Dermis blood vessel endothelial cell (primary cell): ENCODE measurements at places on chromosomes 3 and 15.

DNA sequence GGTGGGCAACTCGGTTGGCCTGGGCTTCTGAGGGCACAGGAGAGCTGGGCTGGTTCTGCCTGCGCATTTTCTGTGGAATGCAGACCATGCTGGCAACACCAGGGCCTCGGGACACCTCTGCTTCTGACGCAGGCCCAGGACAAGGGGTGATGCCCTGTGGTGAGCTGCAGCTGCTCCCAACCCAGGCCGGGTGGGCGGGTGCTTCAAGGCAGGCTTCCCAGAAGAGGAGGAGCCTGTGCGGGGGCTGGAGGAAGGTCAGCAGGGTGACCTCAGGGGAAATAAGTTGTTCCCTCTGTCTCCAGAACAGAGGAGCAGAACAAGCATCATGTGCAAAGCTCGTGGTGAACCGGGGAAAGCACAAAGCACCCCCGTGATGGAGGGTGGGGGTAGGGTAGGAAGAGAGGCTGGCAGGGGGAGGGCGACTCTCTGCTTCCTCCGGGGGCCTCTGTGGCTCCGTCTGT, 11.0 kb upstream of the PLXNA1 start:
- DNase-seq, result no peak

- DNase-seq, result no peak
Observed at GRCh38 chr3:98826126-98826525, 63.0 kb downstream of the ST3GAL6 start.

- peak; percentile 52 for DNase-seq
Observed at GRCh38 chr3:160403796-160404470, 4.5 kb downstream of the SMC4 start.

DNA sequence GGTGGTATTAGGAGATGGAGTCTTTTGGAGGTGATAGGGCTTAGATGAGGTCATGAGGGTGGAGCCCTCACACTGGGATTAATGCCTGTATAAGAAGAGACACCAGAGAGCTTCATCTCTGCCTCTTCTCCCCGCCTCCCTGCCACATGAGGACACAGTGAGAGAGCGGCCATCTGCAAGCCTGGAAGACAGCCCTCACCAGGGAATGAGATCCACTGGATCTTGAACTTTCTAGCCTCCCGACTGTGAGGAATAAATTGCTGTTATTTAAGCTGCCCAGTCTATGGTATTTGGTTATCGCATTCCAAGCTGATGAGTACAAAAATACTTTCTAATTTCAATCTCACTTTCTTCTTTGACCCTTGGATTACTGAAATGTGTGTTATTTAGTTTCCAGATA, 121.4 kb downstream of the OCA2 start:
- DNase-seq, result no peak

- peak; percentile 75 for DNase-seq
Observed at GRCh38 chr3:101868534-101869464, 19.5 kb downstream of the NFKBIZ start.

DNA sequence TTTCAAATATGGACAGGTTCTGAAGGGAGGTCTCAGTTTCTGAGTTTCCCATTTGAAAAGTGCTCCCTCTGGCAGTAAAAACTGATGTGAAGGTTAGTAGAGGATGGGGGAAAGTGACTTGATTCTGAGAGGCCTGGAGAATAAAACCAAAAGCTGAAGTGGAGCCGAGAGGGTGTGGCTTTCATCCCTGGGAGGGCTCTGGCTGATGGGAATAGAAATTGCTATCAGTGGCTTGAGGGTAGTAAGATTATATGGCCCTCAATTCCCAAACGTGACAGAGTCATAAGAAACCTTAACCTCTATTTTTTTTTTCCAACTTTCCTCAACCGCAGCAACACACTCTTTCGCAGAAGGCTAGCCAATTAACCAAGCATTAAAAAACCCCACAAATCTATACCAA, 185.9 kb downstream of the MEIS2 start:
- no peak for DNase-seq

DNA sequence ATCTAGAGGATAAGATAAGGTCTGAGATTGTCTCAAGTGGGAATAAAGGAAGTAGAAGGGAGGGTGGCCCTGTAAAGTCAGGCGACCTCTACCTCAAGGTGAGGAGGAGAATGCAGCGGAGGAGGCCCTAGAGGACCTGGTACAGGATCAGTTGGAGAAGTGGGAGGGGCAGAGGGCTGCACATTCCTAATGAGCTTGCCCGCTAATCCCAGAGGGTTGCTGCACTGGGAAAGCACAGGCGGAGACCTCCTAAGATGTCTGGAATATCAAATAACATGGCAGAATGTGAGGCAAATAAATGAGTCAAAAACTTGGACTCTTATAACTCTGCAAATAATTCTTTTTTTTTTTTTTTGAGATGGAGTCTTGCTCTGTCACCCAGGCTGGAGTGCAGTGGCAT, 30.2 kb upstream of the VPS8 start:
- DNase-seq, result no peak

GRCh38 chr3:143436231-143436930, 316.8 kb downstream of the CHST2 start:
- no peak for DNase-seq

DNA sequence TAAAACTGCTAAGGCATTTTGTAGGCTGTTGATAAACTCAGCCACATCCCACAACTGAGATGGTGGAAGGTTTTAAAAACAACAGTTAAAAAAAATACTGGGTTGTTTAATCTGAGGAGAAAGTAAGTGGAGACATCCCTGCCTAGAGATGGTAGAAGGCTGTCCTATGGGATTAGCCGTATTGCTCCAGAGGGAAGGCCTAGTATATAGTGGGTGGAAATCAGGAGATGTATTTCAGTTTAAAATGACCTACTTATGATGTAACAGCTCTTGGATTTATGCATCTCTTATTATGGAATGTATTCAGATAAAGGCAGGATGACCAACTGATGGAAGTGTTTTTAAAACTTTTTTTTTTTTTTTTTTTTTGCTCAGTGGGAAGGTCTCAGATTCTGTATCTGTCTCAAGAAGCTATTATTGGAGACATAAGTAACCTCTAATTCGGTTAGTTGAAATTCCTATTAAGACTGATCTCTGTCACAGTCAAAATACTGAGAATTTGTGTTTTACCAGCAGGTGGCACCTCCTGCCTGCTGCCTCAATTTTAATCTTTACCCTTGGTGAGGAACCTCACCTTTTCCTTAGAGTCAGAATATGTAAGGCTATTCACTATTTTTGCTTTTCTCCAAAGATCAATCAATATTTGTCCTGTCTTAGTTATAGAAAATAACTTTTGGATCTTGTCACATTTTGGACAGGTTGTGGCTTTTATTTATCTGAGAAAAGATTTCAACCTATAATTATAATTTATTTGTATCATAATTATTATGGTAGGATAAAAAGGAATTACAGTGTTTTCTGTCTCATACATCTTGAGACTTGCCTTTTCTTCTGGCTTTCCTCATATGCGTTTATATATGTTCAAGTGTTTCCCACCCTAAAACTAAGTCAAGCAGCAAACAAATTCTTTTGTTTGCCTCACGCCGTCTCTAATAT, 63.0 kb downstream of the VPS8 start:
- DNase-seq, result peak; percentile 70

DNA sequence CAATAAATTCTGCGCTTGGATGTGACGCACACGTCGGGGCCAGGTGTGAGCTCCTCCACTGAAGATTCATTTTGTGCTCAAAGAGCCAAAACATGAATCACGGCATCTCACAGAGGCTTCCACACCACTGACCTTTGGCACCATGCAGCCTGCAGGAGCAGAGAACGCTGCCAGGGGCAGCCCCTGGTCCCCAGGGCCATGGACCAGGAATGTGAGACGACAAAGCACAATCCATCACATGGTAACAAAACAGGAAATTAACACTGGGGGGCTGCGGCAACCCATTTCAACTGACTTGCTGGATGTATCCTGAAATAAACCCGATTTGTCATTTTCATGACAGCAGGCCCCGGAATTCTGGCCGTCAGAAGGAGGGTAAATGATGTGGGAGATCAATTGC, 167.5 kb upstream of the IGF1R start:
- no peak for DNase-seq

- no peak for DNase-seq
Observed at GRCh38 chr3:40754994-40755393, 230.2 kb downstream of the ZNF621 start.

DNA sequence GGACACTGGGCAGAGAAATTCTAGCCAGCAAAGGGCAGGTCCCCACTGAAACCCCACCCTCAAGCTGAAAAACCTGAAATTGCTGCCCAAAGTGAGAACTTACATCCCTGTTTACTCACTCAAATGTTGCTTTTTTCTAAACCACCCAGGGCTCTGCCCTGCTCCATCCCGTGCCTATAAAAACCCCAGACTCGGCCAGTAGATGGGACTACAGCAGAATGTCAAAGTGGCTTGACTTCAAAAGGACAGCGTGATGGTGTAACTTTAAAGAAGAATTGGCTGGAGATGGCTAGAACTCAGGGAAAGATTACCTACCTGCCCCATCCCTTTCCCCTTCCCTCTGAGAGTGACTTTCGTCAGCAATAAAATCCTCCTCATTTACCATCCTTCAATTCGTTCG, 246.9 kb downstream of the PYDC2 start:
- DNase-seq, result no peak

DNA sequence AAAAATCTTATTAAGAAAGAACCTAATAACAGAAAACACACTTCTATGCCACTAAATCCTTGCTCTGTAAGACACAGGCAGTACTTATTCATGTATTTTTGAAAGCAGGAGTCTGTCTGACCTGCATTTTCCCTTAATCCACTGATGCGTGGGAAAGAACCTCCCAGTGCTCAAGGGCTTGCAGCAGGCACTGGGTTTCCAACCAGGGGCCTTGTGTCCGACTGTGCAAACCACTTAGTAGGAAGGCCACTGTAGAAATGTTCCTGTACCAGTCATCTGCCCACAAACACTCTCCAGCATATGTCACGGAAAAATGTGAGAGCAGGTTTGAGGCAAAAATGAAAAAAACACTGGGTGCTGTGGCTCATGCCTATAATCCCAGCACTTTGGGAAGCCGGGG, 12.4 kb downstream of the CXCR6 start:
- no peak for DNase-seq

DNA sequence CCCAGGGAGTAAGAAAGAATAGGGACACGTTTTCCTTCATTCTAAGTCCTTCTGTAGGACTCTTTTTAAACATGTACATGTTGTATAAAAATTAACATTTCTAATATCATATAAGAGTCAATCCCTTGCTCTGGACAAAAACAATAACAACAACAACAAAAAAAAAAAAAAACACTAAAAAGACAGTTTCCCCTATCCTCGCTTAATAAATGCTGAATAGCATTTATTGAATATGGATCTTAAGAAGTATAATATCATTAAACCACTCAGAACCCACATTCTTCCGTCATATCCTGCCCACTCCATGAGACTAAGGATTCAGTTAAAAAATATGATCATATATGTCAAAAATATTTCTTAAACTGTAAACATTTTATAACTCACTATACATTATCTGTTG, 145.1 kb downstream of the AQP9 start:
- no peak for DNase-seq

DNA sequence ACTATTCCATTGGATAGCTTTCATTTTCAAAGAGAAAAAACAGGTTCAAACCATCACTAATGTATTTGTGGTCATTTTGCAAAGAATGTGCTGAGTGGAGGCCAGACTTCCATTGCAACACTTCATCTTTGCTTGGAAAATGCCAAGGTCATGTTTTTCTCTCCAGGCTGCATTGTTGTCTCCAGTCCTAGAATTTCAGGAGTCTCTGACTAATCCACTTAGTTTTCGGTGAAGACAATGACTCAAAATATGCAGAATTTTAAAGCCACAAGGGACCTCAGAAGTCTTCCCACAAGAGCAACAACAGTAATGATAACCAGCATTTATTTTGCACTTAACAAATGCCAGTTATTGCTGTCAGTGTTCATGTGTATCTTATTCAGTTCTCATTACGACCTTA, 277.0 kb downstream of the RYR3 start:
- DNase-seq, result no peak

DNA sequence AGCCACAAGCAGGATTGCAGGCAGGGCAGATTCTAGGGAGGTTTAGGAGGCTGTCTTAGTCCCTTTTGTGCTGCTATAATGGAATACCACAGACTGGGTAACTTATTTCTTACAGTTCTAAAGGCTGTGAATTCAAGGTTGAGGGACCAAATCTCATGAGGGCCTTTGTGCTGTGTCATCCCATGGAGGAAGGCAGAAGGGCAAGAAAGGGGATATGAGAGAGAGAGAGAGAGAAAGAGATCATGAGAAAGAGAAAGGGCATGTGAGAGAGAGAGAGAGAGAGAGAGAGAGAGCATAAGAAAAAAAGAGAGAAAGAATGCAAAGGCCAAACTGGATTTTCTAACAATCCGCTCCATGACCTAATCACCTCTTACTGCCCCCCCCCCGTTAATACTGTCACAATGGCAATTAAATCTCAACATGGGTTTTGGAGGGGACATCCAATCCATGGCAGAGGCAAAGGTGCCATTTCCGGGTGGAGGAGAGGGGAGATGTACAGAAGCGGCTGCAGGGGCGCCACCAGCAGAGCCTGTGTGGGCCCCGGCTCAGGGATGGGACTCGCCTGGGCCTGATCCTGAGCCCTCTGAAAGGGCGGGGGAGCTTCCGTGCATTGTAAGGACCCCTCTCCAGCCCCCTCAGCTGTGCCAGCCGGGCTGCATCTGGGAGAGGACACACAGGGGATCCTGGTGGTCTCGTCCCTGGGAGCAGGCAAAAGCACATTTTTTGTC, 20.5 kb downstream of the MRPS11 start:
- DNase-seq, result no peak

GRCh38 chr3:127036209-127037020, 53.5 kb downstream of the PLXNA1 start:
- DNase-seq, result no peak

DNA sequence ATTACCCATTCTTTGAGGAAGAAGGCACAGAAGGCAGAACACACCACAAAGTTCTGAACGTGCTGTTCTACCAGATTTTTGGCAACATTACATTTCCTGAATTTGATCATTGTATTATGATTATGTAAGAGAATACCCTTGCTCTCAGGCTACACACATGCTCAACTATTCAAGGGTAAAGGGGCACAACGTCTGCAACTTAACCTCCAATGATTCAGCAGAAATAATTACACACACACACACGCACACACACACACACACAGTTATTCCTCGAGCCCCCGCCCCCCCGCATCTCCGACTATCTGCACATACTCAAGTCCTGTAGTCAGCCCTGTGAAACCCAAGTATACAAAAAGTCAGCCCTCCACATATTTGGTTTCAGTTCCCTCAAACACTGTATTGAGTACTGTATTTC, 26.8 kb downstream of the RPN1 start:
- peak; percentile 93 for DNase-seq

DNA sequence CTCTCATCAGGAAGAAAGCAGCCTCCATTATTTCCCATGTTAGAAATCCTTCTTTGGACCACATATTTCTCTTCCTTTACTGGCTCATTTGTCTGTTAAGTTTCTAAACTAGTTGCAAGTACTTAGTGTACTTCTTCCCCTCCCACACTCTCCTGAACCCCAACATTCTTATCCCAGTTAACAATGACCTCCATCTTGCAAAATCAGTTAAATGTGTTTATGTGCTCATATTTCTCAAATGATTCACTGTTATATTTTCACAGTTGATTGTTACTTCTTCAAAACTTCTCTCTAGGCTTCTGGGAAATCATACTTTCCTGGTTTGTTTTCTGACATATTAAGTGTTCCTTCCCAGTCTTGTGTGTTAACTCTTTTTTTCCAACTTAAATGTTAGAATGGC, 856.9 kb downstream of the EPHA3 start:
- no peak for DNase-seq
